LHCN-M2 (cell line): ENCODE measurements at places on chromosomes 2 and 18.

- no peak for DNase-seq
Measured at GRCh38 chr2:128435576-128436478, 117.2 kb upstream of the HS6ST1 start.

GRCh38 chr2:69570474-69570873 lies 73.1 kb downstream of the AAK1 start:
- DNase-seq: no peak

DNA sequence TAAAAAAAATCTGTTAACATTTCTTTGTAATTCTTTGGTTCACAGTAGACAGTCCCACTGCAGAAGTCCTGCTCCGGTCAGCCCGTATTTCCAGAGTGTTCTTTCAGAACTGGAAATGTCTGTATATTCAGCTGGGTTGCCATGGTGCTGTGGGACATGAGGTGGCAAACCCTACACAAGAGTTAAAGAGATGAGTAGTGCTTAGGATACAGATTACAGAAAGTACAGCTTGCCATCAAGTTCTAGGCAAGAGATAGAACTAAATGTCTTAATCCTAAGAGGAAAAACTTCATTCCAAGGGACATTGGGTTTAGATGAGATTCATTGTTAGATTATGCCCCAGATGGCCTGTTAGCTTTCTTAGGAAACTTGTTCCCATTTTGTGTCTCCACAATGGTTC lies 60.1 kb downstream of the FMNL2 start:
- peak; percentile 75 for DNase-seq

DNA sequence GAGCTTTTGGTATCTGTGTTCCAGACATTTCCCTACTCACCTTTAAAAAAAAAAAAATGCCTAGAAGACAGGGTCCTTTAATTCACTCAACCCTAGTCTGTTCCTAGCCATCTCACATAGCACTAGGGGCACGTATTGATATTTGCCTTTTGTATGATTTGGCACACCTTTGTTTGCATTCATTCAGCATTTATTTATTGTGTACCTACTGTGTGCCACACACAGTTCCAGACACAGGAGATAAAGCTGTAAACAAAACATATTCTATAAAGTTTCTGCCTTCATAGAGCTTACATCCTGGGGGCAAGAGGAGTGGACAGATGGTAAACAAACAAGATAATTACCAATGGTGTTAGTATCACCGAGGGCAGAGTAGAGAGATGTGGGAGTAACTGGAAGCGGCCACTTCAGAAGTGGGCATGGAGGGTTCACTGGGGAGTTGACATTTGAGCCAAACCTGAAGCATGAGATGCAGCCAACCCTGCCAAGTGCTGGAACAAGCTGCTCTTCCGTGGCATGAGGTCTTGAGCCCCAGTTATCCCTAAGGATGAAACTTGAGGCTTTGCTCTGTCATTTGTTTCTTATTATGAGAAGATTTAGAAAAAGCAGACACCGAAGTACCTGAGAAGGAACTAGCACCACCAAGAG lies 18.2 kb downstream of the MAPRE2 start:
- DNase-seq: no peak

DNA sequence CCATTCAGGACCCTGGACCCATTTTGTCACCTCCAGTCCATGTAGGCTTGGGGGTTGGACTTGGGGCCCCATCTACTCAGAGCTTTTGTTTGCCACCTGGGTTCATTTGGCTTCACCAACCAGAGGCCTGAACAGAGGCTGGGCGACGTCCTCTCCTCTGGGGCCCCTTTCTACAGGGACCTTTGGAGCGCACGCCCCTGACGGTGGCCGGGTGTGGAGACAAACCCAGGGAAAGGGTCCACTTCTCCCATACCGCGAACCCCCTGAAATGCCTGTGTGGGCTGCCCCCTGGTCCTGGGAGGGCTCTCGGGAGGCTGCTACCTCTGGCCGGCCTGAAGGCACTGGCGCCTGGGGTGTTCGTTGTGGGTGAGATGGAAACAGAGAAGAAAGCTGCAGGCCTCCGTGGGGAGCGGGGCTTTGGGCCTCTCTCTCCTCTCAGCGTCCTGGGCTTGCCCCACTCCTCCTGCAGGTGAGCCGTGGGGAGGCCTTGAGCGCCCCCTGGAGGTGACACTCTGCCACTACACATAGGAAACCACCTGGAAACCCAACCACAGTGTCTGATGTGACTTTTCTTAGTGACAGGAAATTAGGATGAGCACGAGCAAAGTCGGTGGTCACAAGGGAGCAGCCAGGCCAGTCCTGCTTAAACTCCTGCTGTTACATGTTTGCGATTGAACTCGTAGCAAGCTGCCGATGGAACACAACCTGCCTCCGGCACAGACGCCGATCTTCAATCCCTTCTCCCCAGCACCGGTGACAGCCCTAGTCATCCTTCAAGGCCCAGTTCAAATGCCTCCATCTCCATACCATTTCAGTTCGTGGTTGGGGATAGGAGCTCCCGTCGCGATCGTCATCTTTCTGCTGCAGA lies 12.0 kb upstream of the NTSR2 start:
- no peak for DNase-seq
